ENCODE measurements at places on chromosomes 13 and 19.

DNA sequence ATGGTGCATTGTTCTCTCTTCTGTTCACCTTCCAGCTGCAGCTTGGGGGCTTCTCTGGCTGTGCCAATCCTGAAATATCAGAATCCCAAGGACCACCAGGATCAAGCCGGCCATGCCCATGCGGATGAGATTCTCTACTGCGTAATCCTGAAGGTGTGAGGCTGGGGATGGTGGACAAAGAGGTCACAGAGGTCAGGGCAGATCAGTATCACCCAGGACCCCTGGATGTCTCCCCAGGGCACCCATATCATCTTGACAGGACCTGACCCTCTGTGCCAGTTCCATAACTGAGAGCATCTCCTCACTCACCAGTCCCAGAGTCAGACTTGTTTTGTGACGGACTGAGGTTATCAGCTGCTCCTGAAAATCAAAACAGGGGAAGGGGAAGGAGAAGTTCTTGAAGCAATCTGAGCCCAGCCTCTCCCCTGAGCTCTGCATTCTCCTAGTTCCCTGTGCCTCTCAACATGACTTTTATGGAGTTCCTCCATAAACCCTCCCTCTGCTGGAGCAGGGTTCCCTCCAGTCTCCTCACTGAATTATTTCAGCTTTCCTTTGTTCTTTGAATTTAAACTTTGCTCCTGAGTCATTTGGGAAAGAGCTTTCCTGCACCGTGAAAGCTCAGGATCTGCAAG is 5.5 kb downstream of the LILRA5 start:
- DNase-seq = no peak

GRCh38 chr19:48928164-48929025 is 5.1 kb upstream of the DHDH start:
- DNase-seq = peak; percentile 38

GRCh38 chr19:34669305-34669704 is 7.7 kb downstream of the SCGB2B2 start:
- DNase-seq = peak; percentile 43

DNA sequence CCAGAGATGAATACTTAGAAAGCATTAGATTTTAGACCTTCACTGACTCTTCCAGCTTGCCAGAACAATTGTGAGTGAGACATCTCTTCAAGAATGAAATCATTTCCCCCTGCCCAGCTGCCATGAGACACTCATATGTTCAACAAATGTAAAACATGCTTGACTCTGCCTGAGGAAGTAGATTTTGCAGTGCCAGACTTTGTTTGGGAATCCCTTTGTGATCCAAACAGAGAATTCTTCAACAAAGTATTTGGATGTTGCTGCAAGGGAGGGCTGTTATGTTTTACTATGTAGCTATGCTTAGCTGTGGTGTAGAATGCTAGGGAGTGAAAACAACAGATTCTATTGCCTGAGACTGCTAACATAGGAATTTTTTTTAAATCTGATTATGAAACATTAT is 416.4 kb downstream of the DCT start:
- DNase-seq = no peak

DNA sequence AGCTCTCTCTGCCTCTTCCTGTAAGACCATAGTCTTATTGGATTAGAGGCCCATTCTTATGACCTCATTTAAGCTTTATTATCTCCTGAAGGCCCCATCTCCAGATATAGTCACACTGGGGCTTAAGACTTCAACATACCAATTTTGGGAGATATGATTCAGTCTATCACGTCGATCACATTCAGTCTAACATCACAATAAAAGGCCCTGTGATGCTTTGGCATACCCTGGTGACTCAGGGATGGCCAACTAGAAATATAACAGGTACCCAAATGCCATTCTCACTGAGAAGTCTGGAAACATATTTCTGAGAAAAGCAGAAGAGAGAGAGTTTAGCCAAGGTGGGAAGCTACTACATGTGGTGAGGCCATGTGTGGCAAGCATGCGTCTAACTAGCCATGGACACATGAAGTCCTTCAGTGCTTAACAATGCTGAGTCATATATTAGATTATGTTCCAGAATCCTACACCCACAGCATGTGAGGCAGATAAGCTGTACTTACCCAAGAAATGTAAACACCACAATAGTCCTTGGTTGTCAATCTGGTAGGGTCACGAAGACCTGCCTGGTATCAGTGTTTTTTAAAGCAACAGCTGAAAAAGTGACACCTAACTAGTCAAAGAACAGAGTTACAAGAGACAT is 485.1 kb downstream of the FOXO1 start:
- no peak for DNase-seq

DNA sequence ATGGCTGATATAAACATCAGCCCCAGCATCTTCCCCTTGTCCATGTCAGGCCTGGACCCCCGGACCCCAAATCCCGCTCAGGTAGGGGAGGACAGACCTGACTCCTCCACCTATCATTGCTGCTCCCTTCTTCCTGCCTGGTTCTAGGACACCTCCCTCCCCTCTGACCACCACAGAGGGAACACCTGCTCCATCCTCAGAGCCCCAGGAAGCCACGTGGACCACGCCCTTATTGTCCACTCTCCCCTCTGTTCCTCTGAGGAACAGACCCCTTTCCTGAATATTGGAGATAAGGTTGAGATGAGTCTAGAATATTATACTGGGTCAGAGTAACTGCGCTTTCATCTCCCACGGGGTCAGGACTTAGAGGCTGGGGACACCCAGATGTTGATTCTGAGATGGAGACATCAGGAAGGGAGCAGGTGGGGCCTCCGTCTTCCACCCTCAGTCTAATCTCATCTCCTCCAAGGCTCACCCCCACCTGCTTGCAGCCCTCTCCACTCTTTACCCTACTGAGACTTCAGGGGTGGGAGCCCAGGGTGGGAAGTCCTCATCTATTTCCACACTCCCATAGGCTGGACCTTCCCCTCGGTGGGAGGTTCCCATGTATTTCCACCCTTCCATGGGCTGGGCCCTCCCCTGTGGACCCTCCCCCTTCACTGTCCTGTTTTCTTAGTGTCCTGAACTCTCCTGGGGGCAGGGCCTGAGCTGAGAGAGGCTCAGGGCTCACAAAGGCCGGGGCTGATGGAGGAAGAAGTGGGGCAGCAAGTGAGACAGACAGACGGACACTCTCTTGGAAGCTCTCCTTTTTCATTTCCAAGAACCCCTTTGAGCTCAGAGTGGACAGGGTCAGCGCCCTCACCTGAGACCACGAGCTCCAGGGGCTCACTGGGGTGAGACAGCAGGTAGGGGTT is 2.7 kb downstream of the LILRA4 start:
- no peak for DNase-seq

DNA sequence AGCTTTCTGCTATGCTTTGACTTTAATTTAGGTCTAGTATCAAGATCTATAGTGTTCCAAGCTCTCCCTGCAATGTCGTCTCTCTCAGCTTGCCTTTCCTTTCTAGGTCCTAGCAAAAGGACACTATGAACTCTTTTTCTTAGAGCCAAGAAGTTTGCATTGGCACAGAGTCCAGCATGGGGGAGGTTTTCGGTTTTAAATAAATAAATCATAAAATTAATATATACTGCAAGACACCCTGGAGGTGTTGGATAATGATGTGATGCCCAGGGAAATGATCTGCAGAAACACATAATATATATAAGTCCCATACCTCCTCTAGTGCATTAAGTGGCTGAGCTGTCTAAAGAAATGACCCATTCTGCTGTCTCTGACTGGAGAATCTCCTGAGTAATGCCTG is 316.4 kb upstream of the MAB21L1 start:
- no peak for DNase-seq

- no peak for DNase-seq
These were observed 76.2 kb upstream of the IRS2 start for GRCh38 chr13:109862627-109863026.

DNA sequence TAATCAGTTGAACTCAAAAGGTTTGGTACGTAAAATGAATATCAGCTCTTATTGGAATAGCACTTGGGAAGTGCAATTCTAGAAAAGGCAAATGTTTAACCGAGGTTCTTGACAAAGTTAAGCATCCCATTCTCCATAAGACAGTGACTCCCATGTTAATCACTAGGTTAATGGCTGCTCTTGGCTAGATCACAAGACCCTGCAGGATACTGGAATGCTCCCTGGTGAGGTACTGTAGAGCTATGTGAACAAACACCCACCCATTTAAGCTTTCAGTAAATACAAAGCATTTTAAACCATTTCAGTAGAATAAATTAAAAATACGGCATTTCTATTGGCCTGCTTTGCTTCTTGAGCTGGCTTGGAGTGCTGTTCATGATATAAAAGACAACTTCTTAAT is 56.5 kb downstream of the TDRD3 start:
- no peak for DNase-seq

DNA sequence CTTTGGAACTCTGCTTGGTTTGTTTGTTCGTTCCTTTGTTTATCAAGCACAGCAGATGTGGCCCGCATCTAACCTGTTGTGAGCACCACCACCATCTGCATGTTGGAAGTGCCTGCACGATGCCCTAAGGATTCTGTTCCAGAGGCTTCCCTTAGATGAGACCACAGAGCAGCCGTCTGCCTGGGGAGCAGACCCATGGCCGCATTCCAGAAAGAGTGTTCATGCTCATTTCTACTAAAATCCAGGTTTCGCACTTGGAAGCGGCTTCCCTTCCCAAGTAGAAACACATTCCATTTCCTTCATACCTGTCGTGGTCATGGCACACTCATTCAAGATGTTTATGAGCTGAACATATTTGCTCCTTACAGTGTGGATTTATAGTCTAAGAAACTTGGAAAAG is 27.2 kb downstream of the COL4A2 start:
- no peak for DNase-seq

DNA sequence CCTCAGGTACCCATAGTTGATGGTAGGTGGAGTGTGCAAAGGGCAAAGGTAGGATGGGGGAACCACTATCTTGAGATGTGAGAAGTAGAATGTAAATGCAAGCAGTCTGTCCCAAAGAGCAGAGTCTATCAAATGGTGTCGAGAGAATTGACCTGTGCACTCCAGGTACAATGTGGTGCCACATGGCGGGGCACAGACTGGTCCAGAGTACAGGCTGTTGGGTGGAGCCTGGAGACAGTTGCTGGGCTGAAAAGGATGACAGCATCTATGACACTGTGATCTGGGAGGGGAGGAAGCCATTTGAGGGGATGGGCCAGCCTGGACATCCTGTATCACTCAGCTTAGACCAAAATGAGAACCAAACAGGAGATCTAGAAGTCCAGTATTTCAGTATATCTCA is 180.6 kb downstream of the ABCC4 start:
- no peak for DNase-seq

GRCh38 chr19:2977746-2978138 is 378 bp downstream of the TLE6 start:
- no peak for DNase-seq

DNA sequence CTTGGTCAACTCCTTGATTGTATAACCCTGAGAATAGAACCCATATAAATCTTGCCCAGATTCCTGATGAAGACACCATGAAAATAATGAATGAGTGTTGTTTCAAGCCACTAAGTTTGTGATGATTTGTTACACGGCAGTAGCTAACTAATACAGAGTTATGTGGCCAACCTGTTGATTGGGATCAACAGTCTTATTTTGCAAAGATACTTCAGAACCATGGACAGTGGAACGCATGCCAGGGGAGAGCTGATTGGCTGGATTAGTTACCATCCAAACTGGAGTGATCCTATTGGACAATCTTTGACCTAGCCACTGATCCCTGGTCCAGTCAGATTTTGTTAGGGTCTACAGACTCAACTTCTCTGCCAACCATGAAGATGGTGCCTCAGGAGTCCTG is 26.6 kb downstream of the CD70 start:
- no peak for DNase-seq

- no peak for DNase-seq
These were observed 5.7 kb downstream of the TBCB start for GRCh38 chr19:36120984-36121358.

GRCh38 chr19:45585158-45585577 is 566 bp upstream of the OPA3 start:
- DNase-seq = no peak

DNA sequence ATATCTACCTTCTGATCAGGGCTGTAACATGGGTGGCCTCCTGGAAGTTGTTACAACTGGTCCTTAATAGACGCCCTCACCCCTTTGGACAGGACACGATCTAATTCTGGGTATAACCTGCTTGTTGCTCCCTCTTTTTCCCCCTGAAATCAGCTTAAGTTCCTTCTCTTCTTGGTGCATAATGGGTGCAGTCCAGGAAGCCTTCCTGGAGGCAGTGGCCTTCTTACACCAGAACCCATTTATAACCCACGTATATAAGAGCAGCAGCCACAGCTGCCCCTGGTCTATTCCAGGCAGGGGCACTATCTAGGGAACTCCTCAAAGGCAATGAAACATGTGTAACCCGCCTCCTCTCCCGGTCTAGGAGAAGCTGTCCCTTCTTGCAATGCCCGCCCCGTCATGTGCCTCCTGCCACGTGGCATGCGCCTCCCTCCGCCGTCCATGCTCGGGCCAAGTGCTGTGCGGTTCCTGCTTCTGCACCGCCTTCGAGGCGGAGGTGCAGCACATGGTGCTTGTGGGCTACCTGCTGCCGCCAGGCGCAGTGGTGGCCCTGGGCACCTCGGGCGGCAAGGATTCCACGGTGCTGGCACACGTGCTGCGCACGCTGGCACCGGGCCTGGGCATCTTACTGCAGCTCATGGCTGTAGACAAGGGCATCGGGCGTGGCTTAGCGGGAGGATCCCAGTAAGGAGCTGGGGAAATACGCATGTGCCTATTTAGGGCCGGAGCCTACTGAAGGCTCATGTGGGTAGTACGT is 27.3 kb downstream of the ZNF175 start:
- DNase-seq = peak; percentile 60

GRCh38 chr19:42125536-42125935 is 6.7 kb downstream of the POU2F2 start:
- no peak for DNase-seq

DNA sequence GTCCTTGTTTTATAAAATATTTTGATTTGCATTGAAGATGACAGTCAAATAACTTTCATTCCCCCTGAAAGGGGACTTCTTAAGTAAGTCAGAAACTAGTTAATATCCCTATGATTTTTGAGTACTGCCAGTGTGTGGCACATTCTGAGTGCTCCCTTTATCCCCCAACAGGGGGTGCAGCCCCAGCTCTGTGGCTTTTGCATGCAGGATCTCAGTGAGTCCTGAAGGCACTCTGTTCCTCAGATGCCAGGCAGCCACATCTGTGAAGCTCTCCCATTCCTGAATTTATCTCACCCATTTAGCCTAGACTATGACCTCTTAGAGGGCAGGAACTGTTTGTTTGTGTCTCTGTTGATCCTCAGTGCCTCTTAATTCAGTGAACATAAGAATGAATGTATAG is 123.1 kb downstream of the CDK8 start:
- DNase-seq = no peak

- DNase-seq = no peak
These were observed 820 bp downstream of the EID2 start for GRCh38 chr19:39539165-39539517.

DNA sequence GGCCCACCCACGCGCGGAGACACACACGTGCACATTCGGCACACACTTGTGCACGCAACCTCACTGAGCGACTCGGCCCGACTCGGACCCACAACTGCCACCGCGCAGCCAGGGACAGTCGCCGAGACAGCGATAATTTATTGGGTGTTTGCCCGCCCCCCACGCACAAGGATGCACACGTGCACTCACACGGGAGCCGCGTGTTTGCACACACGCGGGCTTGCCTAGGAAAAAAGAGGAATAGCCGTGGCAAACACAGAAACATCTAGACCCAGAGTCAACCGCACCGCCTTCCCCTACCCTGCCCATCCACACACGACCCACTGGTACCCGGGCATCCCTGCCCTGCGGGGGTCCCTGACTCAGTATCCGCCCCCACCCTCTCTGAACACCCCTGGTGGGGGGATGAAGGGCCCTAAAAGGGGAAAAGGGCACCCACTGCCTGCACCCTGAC is 1.1 kb upstream of the SSBP4 start:
- DNase-seq = no peak

GRCh38 chr13:58463841-58464240 is 832.3 kb downstream of the PCDH17 start:
- DNase-seq = no peak
